IMR-90 (cell line): ENCODE measurements at places on chromosomes 16 and 17.

GRCh38 chr17:28953444-28954118, 2.3 kb upstream of the PHF12 start:
- DNase-seq, result peak; percentile 45

DNA sequence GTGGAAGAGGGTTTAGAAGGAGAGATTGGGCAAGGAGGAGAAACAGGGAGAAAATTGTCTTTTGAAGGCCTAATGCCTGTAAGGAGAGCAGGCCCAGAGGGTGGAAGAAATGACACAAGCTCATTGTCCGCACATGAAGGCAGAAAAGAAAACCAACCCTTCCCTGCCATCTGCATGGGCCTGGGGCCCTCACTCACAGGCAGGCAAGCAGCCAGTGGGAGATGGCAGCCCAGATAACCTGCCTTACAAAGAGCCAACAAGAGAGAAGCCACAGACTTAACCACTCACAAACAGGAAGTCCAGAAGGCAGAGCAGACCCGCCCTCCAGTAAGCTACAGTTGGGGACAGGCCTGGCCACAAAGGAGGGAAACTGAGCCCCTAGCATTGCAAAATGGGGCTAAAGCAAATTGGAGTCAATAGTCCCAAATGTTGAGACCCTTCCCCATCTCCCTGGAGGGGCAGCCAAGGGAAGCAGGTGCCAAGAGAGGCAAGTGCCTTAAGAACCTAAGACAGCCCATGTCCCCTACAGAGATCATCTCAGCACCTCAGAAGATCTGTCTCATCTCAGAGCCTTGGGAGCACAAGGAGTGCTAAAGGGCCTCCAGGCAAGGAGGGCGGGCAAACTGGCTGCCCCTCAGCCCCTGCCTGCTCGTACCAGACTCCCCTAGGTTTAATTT, 7.3 kb upstream of the TSPOAP1 start:
- DNase-seq, result no peak

- DNase-seq, result no peak
These were observed 37.7 kb upstream of the IRF8 start for GRCh38 chr16:85861095-85861825.

DNA sequence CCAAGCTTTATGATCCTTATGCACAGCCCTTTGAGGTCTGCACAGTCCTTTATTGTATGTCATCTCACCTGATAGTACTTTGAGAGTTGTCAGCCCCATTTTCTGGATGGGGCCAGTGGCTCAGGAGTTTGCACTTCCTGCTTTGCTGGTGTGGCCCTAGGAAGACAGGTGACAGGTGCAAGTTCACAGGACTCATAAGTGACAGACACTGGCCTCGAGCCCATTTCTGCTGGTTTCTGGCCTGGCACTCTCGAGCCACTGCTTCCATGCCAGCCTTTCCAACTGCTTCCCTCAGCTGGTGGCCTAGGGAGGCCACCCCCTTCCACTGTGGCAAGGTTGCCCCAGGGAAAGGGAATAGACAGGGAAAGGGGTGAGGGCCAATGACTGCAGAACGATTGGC, 84.4 kb upstream of the CCL1 start:
- no peak for DNase-seq

GRCh38 chr16:22235839-22236745, 30.0 kb downstream of the EEF2K start:
- no peak for DNase-seq

- no peak for DNase-seq
These were observed 31.4 kb downstream of the WWP2 start for GRCh38 chr16:69793526-69793925.

DNA sequence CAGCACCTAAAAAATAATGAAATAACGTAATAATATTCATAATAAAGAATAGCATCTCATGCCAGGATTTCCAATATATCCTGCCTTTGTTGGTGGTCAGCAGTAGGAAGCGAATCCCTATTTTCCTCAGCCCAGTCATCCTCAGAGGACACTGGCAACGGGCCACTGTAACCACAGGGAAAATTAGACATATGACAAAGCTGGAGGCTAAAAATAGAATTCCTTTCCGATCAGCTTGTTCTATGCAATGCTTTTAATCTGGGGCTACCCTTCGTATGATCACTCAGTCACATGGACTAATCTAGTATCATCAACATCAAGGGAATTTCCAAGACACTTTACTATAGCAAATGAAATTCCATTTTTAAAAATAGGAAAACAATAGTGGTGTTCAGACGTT, 246.9 kb upstream of the KCNJ16 start:
- peak; percentile 69 for DNase-seq
